ENCODE measurements at places on chromosomes 6 and 20.

GRCh38 chr6:111740506-111740905 is 132.7 kb downstream of the FYN start:
- DNase-seq: no peak

- peak; percentile 68 for DNase-seq
These were observed 130.8 kb downstream of the BTBD9 start for GRCh38 chr6:38508894-38509293.

DNA sequence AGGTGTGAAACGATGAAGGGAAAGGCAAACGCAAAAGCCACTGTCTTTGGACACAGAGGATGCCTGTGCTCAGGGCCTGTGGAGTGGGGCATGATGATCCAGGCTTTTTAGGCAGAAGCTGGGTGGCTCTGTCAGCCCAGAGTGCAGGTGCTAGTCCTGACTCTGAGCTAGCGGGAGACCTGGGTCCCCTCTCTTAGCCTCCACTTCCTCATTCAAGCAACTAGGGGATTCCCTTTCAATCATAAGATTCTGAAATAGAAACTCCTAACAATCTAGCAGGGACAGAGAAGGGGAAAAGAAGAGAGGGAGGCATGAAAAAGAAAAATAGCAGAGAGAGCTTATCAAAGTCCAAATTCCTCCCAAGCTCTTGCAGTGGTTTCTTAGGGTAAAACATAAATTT is 7.6 kb upstream of the HIVEP2 start:
- no peak for DNase-seq

GRCh38 chr6:164856138-164856537 is 453.3 kb downstream of the C6orf118 start:
- no peak for DNase-seq

- DNase-seq: no peak
These were observed 126.5 kb downstream of the CDK19 start for GRCh38 chr6:110688661-110689268.

- DNase-seq: peak; percentile 95
These were observed 347.7 kb downstream of the BCKDHB start for GRCh38 chr6:80454197-80454596.

DNA sequence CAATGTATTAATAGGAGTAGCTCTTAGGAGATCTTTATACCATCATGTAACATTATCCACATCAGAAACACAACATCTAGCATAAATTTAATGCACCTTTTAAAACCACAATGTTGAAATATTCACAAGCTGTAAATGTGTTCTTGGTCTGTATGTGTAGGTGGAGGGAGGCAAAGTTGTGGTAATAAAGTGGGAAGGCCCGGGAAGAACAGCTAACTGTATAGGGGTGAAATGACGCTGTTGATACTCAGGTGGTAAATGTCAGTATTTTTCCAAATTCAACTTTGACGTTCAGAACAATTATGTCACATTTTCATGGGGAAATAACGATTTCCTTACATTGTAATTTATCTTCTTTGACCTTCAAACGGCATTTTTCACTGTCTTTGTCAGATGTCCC is 146.0 kb upstream of the STMND1 start:
- no peak for DNase-seq

DNA sequence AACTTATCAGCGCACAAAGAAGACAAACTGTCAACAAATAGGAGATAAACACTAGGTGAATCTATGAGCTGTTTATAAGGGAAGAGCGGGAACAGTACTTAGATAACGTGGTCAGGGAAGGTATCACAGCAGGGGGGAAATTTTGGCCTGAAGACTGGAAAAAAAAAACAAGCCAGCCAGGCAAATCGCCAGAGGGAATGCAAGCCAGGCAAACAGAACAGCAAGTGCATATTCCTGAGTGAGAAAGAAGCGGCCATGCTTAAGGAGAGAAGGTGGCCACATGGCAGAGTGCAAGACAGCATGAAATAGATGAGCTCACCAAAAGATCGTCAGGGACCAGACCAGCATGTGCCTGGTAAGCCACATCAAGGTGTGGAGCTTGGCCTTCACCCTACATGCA is 466.5 kb upstream of the ARID1B start:
- no peak for DNase-seq

GRCh38 chr6:18495236-18495635 is 108.1 kb downstream of the RNF144B start:
- DNase-seq: no peak

DNA sequence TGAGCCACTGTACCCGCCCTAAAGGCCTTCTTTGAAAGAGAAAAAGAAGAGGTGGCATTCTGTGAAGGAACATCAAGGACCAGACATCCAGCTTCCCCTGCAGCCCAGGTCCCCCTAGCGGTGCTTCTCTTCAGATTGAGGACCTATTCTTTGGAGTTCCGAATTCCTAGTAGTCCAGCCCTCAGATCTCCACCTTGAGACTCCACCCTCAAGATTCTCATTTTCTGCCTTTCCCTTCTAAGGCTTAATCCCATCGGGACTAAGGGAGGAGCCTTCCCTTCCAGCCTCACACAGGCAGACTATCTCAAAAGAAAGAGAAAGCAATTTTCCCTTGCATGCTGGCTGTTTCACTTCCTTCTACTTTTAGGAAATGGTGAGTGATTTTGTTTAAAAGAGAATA is 32.5 kb downstream of the MUC22 start:
- peak; percentile 76 for DNase-seq

DNA sequence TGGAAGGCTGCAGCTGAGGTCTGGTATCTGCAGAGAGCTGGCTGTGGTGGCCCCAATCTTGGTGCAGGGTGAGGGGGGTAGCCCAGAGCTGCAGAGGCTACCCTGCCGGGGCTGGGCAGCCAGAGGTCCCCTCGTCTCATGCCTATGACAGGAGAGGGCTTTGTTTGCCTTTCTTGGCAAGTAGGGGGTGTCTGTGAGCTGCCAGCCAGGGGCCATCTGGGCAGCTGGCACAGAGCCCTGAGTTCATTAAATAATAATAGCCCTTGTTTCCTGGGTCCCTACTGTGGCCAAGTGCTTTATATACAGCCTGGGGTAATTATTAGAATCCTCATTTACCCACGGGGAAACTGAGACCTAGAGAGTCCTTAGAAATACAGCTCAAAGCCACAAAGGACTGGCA is 66.6 kb downstream of the EZR start:
- DNase-seq: peak; percentile 58

GRCh38 chr20:41361757-41362747 is 4.6 kb downstream of the EMILIN3 start:
- no peak for DNase-seq

DNA sequence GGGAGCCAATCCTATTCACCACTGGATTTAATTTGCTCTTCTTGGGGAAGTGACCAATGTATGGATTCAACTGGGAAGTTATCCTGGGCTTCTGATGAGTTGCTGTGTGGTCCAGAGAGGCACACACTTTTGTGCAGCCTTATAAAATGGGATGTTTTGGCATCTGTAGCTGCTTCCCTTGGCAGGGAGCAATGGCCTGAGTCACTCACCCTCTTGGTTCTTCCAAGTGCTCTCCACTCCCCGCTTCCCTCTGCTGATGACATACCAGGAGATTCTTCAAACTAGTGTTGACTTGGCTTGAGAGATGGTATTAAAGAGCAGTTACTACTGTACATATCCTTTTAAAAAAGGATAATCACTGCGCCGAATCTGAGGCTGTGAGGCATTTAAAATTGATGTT is 105.8 kb downstream of the JARID2 start:
- peak; percentile 91 for DNase-seq

DNA sequence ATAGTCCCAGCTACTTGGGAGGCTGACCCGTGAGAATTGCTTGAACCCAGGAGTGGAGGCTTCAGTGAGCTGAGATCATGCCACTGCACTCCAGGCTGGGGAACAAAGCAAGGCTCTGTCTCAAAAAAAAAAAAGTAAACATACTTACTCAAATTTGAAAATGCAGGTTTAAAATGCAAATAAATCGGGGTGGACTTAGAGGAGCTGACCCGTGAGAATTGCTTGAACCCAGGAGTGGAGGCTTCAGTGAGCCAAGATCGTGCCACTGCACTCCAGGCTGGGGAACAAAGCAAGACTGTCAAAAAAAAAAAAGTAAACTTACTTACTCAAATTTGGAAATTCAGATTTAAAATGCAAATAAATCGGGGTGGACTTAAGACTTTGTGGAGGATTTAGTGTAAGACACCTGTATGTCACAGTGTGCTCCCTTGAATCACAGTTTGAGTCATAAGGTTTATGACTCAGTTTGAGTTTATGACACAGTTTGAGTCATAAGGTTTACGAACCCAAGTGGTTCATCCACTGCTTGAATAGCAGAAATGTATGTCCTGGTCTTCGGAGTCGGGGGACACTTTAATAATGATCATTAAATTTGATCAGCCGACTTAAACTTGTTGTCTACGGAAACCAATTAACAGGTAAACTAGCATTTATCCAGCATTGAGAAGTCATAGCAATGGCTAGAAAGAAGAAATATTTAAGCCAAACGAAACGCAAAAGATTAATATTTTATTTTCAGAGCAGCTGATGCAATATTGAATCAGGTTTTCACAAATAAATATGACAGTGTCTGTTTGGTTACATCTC is 6.8 kb upstream of the MRPS10 start:
- peak; percentile 82 for DNase-seq

- DNase-seq: no peak
These were observed 143.2 kb downstream of the PREX1 start for GRCh38 chr20:48684501-48685041.

- no peak for DNase-seq
These were observed 151.4 kb downstream of the INSM1 start for GRCh38 chr20:20519269-20519668.

DNA sequence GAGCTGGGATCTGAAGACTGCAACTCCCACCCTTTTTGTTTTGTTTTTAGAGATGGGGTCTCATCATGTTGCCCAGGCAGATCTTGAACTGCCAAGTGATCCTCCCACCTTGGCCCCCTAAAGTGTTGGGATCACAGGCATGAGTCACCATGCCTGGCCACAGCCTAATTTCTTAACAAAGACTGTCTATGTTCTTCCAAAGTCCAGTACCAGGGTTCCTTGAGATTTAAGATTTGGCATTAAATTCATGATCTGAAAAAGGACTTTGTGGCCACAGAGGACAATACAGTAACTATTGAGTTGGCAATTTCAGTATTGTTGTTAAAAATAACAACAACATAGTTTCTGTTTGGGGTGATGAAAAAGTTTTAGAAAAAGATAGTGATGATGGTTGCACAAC is 28.7 kb upstream of the BEND3 start:
- DNase-seq: no peak

- DNase-seq: no peak
These were observed 152.0 kb downstream of the TSHZ2 start for GRCh38 chr20:53124075-53124551.

DNA sequence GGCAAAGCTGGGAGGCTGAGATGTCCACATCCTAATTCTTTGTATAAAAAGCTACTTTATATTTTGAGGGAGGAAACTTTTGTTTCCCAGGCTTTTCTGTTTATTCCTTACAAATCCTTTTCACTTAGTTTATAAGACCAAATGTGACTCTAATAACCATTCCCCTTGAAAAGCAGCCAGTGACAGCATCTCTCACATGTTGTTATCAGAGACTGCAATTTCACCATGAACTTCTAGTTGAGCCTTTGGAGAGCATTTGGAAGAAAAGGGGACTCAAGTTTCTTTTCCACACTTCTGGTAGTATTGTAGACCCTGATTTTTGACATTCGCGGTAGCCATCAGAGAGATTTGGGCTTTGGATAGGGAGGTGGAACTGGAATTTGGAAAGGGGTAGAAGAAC is 215.8 kb downstream of the RNF144B start:
- DNase-seq: no peak

DNA sequence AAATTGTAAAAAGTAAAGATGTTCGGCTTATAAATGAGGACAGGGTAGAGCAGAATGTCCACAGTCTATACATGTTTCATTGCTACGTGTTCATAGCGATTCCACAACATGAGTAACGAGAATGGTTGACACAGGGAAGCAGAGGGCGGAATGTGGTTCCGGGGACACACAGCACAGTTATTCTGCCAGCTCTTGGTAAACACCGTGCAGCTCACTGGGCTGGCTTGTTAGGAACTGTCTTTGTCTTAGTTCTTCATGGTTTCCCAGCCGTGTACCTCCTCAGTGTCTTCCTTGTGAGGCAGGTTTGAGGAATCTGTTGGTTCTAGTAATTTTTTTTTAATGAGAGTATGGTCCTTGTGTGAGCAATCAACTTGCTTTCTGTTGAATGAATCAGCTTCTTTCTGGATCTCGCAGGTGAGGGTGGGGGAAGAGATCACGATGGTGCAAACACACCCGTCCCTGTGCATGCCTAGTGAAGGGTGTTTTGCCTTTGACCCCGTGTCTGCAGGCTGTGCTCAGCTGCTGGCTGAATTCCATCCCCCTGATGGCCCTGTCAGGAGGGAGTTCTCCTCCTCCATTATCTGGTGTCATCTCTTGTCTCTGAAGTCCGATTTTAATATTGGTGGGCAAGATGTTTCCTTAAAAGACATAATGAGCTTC is 168.2 kb downstream of the SMOC2 start:
- DNase-seq: no peak

DNA sequence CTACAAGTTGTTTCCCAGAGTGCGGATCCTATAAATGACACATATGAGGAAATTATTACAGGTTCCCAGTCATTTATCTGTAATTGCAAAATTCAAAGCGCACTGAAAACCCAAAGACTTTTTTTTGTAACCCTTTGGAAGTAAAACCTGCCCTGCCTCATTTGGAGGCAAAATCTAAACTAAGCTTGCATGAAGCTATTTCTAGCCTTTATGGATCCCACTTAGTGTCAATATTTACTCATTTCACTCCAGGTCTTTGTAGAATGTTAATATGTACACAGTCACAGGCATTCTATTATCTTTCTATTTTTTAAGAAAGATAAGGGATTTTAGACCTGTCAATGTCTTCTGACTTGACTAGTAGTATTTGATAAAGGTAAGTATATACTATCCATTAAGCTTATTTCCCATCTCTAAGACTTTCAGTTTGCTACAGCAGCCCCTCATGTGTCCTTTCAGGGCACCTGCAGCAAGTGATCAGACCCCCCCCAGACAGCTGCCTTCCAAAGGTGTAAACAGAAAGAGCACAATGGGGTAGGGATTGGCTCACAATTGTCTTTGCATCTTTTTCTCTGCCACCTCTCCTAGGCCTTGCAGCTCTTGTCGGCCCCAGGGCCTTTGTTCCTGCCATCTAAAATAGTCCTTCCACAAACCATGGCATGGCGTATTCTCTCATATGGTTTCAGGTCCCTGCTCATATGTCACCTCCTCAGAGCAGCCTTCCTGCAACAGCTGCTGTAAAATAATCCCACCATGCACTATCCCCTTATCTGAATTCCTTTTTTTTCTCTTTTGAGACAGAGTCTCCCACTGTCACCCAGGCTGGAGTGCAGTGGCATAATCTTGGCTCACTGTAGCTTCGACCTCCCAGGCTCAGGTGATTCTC is 1.3 kb upstream of the REPS1 start:
- no peak for DNase-seq

All from foreskin fibroblast (primary cell).